BE2C (cell line): ENCODE measurements at places on chromosomes 13 and 19.

GRCh38 chr19:1401138-1401888 lies at the start of gene GAMT:
TSS of gene GAMT (minus strand) at chr19:1401542. CDS start at chr19:1401476, 66 bp downstream.
- DNase-seq: peak; percentile 71

DNA sequence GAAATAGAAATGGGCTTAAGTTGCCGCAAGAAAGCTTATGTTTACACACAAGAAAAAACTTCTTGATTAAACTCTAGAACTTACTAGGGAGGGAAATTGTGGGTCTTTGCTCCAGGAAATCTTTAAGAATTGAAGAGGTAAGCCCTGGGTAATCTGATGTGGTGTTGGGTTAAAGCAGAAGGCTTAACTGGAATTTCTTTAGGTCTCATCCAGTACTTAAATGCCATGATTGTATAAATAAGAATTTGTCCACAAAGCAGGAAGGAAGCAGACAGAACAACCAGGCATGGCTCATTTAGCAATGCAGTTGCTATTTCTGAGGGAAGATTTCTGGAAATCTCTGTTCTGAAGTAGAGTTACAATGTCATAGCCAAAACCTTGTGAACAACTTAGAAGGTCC lies 360.4 kb downstream of the KLF5 start:
- DNase-seq: no peak

GRCh38 chr19:5290336-5291262 lies 50.0 kb downstream of the PTPRS start:
- no peak for DNase-seq

- DNase-seq: peak; percentile 8
Measured at GRCh38 chr13:113646376-113646775, 11.6 kb downstream of the ATP4B start.

- no peak for DNase-seq
Measured at GRCh38 chr19:50501568-50502475, 9.2 kb downstream of the JOSD2 start.

DNA sequence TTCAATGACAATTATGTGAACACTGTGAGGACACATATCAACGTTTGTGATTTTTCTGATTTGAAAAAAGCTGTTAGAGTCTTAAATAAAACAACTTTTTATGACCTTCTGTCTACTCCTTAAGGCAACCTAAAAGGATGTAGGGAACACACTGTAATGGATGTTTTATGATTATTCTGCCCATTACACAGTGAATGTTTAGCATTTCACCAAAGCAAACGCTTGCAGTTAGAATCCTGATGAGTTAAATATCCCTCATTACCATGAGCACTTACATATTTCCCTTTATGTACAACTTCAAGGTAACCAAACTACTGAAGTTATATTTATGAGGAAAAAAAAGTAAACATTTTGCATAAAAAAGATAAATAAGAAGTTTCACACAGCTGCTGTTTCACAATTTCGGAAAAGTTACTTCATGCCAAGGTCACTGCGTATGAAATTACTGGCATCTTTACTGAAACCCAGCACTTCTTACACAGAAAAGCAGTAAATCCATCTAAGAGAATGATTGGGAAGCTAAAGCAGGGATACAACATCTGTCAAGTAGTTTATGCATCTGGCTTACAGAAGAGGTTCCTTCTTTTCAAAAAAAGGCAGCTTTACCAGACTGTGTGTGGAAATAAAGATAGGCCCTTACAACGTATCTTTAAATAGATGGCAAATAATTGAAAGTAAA lies 733.7 kb upstream of the ATXN8OS start:
- DNase-seq: no peak

GRCh38 chr19:48321372-48321621 lies 4.1 kb upstream of the EMP3 start:
- peak; percentile 99 for DNase-seq

DNA sequence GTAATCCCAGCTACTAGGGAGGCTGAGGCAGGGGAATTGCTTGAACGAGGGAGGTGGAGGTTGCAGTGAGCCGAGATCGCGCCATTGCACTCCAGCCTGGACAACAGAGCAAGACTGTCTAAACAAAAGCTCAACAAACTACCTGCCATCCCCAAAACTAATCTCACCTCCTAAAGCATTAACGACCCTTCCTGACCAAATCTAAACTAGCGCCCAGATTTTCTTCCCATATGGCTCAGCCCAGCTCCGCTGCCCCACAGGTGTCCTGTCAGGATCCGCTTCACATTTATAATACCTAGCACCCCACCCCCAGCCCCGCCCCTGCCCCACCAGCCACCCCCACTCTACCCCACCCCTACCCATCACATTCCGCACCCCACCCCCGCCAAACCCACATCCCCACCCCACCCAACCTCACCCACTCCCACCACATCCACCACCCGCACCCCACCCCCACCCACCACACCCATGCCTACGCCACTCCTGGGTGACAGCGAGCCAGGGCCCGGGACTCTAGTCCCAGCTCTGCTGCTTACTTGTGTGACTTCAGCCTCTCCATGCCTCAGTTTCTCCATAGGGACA lies 599 bp downstream of the C19orf12 start:
- no peak for DNase-seq

DNA sequence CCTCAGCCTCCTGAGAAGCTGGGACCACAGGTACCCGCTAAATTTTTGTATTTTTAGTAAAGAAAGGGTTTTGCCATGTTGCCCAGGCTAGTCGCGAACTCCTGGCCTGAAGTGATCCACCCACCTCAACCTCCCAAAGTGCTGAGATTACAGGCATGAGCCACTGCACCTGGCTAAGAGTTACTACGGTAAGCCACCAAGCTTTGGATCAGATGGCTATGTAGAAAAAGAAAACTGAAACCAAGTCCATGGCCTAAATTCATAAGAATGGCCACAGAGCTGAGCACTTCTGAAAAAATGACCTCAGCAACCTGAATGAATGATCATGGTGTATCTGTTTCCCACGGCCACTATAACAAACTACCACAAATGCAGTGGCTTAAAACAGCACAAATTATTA lies 9.4 kb downstream of the OPA3 start:
- no peak for DNase-seq

GRCh38 chr13:110268061-110268460 lies 38.9 kb downstream of the COL4A1 start:
- DNase-seq: no peak

GRCh38 chr19:50516964-50517703 lies 3.4 kb upstream of the ASPDH start:
- no peak for DNase-seq

- no peak for DNase-seq
Measured at GRCh38 chr13:40251343-40252032, 415.0 kb downstream of the FOXO1 start.

- no peak for DNase-seq
Measured at GRCh38 chr19:38031423-38031770, 124.4 kb downstream of the SIPA1L3 start.

- no peak for DNase-seq
Measured at GRCh38 chr19:44839276-44839675, 6.8 kb upstream of the NECTIN2 start.

DNA sequence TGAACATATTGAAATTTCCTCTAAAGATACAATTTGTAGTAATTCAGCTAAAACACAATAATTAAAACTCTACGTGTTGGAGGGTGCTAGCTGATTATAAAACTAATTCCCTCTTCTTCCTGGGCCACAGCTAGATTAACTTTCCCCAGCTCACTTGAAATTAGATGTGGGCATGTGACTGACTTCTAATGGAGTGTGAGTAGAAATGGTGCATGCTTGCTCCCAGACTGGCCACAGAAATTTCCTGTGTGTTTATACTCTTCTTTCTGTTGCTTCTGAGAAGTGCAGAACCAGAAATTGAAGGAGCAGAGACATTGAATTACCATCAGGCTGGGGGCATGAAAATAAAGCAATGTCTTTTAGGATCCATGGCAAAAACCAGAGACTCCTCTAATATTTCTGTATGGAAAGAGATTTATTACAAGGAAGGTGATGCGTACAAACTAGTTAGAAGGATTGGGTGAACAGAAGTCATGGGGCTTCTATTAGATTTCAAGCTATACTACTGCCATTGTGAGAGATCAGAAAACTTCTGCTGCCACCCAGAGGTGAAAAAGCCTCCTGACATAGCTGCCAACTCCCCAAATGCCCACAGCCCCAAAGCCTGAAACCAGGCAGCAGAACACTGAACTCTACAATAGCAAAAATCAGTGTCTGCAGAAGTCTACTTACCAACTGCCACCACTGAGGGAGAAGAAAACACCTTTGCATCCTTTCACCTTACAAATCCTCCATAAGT lies 379.2 kb upstream of the MIR17HG start:
- peak; percentile 48 for DNase-seq

DNA sequence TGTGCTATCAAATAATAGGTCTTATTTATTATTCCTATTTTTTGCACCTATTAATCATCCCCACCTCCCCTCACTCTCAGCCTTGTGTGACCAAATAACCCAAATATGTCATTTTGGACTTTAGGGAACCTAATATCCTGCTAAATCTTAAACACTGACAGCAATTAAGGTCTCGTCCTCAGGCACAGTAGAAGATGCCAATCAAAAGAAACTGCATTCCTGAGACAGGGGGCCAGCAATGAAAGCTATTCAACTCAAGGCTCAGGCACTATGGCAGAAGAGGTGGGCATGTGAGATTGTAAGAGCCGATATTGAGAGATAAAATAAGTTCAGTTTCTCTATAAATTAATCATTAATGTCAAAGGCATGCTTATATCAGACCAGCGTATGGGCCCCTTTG lies 1437.7 kb upstream of the PCDH9 start:
- no peak for DNase-seq

- DNase-seq: no peak
Measured at GRCh38 chr19:29104605-29105241, 108.2 kb downstream of the UQCRFS1 start.

- no peak for DNase-seq
Measured at GRCh38 chr19:3370214-3370720, 3.9 kb downstream of the NFIC start.

DNA sequence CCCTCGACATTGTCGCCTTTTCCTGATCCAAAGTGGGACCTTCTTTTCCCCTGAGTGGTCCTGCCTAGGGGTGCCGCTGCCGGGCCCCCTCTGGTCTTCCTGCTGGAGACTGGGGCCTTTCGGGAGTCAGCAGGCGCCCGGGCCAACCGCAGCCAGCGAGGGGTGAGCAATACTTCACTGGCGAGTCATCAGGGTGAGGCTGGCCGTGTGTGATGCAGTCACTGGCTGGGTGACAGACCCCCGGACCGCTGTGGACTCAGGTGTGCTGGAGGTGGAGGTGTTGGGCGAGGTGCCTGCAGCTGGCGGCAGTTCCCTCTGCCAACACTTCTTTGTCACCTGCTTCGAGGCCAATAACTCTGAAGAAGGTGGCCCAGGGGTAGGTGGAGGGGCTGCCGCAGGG lies 1.5 kb upstream of the CGB5 start:
- no peak for DNase-seq

DNA sequence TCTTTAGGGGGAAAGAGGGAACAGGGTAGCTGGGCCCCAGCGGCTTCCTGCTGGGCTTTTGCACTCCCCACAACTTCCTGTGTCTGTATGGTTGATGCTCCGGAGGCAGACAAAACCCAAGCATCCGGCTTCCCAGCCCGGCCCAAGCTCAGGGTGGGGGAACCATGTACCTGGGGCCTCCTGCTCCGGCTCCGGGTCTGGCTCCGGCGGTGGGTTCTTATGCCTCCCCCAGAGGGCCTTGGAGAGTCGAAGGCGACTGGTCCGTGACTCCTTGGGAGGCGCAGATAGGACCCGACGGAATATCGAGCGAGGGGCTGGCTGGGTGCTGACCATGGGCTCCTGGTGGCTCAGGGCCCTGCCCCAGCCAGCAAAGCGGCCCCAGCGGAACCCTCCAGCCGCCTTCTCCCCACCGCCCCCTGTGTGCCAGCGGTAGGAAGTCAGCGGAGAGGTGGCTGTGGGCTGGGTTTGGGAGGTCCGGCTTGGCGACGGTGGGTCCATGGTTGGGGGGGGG lies 428 bp downstream of the RASAL3 start:
- no peak for DNase-seq

DNA sequence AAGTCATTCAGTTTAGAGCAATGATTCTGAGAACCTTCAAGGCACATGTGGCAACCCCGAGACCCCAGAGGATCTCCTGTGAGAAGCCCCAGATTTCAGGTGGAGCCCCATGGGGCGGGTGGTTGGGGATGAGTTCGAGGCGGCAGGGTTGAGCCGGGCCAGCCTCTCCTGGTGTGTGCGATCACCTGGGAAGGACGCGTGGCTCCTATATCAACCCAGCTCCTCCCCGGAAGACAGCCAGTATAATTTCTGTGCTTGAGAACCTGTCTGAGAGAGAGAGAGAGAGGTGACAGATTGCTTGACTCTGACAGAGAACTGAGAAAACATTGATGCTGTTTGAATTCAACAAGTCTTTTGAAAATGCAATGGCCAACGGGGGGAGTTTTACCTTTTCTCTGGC lies 89.0 kb downstream of the TEX29 start:
- no peak for DNase-seq

- DNase-seq: peak; percentile 51
Measured at GRCh38 chr19:10769533-10770491, 51.9 kb downstream of the DNM2 start.

GRCh38 chr19:30692181-30692811 lies 320.1 kb downstream of the ZNF536 start:
- DNase-seq: no peak

DNA sequence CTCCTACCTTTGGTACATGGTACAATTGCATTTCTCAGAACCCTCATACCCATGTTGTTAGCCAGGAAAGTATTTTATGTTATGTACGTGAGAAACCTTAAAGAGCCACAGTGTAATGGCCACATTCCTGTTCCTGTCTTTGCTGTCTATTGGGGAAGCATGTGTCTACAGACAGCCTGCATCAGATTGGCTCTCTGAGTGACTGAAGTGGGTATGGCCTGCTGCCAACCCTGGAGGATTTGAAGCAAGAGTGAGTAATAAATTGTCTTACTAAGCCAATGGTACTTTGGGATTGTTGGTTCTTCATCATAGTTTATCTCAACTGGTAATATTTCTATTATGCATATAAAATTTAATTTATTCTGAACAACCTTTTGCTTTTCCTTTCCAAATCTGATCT lies 574.1 kb downstream of the LMO7 start:
- no peak for DNase-seq

- DNase-seq: no peak
Measured at GRCh38 chr19:28889941-28890670, 322.8 kb downstream of the UQCRFS1 start.

DNA sequence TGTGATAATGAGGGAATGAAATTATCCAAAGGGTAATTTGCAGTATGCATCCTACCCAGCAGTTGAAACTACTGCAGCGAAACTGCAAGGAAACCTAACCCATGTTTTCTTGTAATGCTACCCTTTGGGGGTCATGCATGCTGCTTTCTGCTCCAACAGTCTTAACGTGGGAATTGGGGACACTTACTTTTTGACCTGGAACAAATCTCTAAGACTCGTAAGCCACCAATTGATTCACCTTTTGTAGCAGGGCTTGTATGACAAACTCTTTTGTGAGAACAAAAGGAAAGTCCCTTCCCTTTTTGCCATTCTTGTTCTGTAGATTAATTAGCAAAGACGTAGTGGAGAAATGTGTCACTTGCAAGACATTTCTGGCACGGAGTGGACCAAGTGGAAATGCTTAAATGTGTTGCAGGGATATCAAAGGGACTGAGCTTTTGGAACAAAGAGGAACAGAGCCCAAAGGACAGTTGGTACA lies 27.4 kb downstream of the LRCH1 start:
- no peak for DNase-seq

- no peak for DNase-seq
Measured at GRCh38 chr19:33830264-33830663, 33.6 kb downstream of the KCTD15 start.

- DNase-seq: no peak
Measured at GRCh38 chr19:34588249-34588648, 88.7 kb downstream of the SCGB2B2 start.

GRCh38 chr13:98309569-98310335 lies 132.7 kb upstream of the RNF113B start:
- no peak for DNase-seq
